ENCODE measurements at places on chromosomes 6 and 20.

DNA sequence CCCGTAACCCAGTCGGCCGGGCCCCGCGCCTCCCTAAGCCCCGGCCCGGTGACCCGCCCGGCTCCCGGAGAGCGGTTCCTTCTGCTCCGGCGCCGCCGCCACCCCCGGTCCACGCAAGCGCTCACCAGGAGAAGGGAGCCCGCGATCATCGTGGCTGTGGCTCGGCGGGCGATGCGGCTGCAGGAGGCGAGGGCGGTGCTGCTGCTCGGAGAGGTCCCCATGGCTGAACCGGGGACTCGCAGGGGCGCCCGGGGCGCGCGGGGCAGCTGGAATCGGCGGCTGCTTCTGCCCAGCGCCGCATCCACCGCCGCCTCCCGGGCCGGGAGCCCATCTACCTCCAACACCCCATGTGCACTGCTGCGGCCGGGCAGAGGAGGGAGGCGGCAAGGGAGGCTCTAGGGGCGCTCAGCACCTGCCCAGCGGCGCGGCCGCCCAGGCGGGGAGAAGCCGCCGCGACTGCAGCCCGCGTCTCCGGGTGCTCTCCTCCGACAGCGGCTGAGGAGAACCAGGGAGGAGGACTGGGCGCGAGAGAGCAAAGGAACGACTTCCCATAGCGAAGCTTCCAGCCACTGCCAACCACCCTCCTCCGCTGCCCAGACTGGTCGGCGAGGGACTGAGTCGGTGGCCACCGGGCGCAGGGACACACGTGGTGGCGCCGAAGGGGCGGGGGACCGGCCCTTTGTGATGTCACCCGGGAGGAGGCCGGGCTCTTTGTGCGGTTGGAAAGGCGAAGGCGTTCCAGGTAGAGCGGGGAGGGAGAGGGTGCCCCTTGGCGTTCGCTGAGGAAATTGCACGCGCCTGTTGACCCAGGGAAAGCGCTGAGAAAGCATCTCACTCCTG, at the start of gene TNFRSF21:
TSS of gene TNFRSF21 (minus strand) at position 615 of the 840 bp plus-strand sequence. CDS start at position 221, 394 bp downstream.
- DNase-seq: peak; percentile 95

GRCh38 chr6:165679326-165679725, 16.3 kb upstream of the PDE10A start:
- no peak for DNase-seq

GRCh38 chr6:72746276-72746675, 124.4 kb downstream of the KCNQ5 start:
- DNase-seq: no peak

DNA sequence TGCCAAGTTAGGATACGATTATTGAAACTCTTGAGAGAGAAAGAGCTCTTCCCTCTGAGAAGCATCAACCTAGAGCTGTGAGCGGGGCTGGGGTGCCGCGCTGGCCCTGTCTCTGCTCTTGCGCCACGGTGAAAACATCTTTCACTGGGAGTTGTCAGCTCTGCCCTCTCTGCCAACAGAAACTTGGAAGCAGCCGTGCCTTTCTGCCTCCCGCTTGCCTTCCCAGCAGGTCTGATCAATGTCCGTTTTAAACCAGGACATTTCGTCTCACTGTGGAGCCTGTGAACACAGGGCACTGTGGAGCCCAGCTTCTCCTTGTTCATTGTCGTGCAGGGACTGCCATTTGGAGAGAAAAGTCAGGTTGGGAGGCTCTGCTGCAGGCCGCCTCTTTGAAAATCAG, 249.2 kb upstream of the PMEPA1 start:
- peak; percentile 59 for DNase-seq

- no peak for DNase-seq
Observed at GRCh38 chr6:87071683-87072082, 23.2 kb downstream of the CGA start.

DNA sequence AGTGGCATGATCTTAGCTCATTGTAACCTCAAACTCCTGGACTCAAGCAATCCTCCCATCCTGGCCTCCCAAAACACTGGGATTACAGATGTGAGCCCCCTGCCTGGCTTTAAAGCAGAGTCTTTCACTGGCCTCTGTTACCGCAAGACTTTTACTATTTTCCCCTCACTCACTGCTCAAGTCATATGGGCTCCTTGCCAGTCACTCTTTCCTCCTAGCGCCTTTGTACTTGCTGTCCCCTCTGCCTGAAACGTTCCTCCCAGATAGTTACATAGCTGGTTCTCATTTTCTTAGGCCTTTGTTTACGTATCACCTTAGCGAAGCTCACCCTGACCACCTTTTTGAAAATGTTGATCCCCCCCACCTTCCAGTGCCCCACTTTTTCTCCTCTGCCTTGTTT, 29.3 kb downstream of the RPRD1B start:
- DNase-seq: no peak

- DNase-seq: no peak
Observed at GRCh38 chr20:58306421-58307261, 2.9 kb upstream of the RAB22A start.

DNA sequence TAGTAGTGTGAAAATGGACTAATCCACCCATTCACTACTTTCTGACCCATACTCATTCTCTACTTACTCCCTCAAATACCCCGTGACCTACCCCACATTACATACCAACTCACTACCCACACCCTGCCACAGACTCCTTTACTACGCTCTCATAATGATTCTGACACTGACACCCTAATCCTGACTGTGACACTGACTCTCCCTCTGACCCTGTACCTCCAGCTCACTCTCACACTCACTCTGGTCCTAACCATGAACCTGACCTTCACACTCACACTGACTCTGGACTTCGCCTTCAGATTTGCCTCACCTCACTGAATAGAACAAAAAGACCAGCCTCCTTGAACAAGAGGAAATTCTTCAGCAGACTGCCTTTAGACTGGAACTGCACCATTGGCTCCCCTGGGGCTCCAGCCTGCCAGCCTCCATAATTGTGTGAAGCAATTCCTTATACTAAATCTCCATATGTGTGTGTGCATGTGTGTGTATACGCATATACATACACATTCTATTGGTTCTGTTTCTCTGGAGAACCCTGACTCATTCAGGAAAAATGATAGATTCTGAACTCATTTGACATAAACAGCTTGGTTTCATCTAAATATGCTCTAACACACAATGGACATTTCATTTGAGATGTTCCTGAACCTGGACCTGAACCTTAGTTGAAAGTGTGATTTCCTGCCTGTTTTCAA, 10.5 kb upstream of the ZNF343 start:
- no peak for DNase-seq

- no peak for DNase-seq
Observed at GRCh38 chr6:44485601-44486401, 98.3 kb downstream of the CDC5L start.

DNA sequence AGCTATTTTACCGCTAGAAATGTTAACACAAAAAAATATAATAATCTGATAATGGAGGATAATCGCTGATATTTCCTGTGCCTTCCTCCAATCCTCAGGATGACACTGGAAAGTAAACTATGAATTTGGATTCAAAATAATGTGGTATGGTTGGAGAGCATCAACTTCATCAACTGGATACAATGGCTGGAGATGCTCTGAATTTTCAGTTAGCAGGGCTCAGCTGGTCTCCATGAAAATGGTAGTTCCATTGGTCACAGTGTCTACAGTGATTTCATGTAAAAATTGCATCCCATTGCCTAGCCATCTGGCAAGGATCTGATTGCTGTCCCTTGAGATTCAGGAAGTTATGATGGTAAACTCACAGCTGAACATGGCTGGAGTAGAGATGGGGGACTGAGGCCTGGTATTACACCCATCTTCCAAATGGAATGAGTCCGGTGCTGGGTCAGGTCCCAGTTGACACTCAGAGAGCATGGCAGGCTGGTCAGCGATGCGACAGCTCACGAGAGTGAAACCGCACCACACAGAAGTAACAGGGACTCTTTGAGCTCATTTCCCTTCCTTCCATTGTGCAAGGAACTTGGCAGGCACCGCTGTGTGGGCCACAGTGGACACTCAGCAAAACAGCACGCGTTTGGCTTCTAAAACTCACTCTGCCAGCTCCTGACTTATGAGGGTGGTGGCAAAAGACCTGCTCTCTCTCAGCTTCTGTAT, 142.4 kb upstream of the TNFAIP3 start:
- DNase-seq: no peak

GRCh38 chr20:1801929-1802306, 93.3 kb upstream of the SIRPA start:
- no peak for DNase-seq

- no peak for DNase-seq
Observed at GRCh38 chr6:147001621-147002020, 202.6 kb upstream of the STXBP5 start.

DNA sequence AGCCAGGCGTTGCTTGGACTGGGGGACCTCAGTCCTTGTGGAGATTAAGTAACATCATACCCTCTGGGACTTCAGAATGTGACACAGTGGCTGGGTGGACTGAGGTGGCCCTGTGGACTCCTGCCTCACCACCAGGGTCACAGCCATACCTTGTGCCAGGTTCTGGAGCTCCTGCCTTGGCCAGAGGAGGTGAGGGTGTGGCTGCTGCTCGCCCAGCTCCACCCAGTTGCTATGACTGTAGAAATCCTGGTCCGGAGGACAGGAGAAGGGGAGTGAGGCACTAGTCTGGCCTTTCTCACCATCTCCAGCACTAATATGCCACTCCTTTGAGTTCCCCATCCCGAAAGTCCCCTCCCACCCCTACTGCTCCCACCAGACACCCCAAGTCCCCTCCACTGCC, 1.9 kb downstream of the VWA7 start:
- no peak for DNase-seq

- DNase-seq: no peak
Observed at GRCh38 chr6:141758430-141758829, 374.3 kb upstream of the GJE1 start.

GRCh38 chr6:127328043-127328609, 15.3 kb downstream of the ECHDC1 start:
- no peak for DNase-seq

DNA sequence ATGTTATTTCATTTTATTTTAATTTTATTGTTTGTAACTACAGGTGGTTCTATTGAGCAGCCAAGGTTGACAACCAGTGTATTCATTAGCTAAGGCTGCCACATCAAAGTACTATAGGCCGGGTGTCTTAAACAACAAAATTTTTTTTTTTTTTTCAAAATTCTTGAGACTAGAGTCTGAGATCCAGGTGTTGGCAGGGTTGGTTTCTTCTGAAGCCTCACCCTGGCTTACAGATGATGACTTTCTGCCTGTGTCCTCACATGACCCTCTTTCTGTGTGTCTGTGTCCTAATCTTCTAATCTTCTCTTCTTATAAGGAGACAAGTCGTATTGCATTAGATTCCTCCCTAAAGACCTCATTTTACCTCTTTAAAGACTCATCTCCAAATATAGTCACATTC, 208.4 kb downstream of the MANEA start:
- DNase-seq: no peak

- no peak for DNase-seq
Observed at GRCh38 chr6:145031001-145031400, 704.3 kb downstream of the EPM2A start.

DNA sequence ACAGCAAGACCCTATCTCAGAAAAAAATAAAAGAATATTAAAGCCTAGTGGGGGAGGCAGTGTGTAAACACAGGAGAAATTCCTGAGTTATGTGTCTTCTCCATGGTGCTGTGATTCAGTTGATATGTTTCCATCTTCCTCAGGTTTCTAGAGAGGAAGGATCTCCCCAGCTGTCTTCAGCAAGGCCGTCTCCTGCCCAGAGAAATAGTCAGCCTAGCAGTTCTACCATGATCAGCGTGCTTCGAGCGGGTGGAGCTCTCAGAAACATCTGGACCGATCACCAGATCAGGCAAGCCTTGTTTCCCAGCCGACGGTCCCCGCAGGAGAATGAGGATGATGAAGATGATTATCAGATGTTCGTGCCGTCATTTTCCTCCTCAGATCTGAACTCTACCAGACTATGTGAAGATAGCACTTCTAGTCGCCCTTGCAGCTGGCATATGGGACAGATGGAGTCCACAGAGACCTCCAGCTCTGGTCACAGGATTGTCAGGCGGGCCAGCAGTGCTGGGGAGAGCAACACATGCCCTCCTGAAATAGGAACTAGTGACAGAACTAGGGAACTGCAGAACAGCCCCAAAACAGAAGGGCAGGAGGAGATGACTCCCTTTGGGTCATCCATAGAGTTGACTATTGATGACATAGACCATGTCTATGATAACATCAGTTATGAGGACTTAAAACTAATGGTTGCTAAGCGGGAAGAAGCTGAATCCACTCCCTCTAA, 34.9 kb upstream of the MTHFD1L start:
- no peak for DNase-seq

GRCh38 chr20:29741594-29741893, 1515.9 kb upstream of the DEFB115 start:
- DNase-seq: no peak

DNA sequence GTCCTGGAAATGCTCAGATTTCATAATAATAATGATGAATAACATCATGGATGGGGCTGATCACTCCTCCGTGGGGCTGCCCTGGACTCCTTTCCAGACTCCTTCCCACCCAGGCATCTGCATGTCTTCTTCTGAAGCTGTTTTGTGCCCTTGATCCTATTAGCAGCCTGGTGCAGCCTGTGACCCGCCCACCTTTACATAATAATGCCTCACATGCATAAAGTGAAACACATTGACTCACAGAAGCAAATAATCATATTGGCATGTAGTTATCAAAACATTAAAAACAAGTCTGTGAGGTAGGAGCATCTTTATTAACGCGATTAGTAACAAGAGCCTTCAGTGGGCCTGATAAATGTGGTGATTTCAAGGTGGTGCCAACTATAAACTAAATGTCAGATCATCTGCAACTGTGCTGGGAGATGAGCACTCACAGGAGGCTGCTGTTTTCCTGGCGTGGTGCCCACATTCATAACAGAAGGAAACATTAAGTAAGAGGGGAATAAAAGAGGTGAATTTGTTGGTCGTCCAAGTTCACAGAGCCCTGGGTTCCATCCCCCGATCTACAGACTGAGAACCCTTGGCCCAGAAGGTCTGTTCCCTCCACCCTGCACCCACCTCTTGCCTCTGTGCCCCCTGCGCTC, 344.7 kb downstream of the CDH4 start:
- no peak for DNase-seq

DNA sequence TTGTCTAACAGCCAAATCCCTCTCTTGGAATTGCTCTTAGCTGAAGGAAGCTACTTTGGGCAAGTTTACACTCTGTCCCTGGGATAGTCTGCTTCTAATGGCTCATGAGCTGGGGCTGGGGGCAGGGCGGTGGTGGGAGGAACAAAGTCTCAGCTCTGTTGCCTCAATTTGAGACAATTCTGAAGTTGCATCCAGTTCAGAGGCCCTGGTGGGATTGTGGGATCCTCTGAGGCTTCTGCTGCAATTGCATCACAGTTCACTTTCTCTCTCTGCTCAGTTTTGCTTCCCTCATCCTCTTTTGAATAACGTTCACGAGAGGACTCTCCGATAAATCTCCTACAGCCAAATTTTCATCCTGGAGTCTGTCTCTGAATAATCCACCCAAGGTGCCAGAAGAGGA, 440.6 kb upstream of the SLC35B3 start:
- no peak for DNase-seq

GRCh38 chr20:6492271-6493055, 275.0 kb upstream of the BMP2 start:
- no peak for DNase-seq

GRCh38 chr20:39623584-39624234, 661.6 kb downstream of the DHX35 start:
- no peak for DNase-seq

- DNase-seq: no peak
Observed at GRCh38 chr20:4632876-4633275, 88.8 kb upstream of the PRND start.

Data from ureter (tissue), 1 donor.